ENCODE measurements at places on chromosomes 6 and 20.

DNA sequence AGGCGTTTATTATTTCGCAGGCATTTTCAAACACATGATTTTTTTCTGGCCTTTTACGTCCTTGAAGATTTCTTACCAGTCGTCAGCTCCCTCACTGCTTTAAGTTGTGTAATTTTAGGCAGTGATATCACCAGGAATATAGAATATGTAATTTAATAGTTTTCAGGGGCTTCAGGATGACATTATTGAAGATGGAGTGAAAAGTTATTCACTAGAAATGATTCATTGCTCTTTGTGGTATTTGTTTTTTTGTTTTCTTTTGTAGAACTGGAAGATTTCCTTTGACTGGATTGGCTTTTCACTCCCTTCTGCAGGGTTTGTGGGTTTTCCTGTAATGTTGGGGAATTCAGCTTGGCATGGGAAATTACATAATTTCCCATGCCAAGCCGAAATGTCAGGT, 2.0 kb downstream of the LRRC1 start:
- DNase-seq = no peak

GRCh38 chr20:58268421-58268821, 40.0 kb upstream of the ANKRD60 start:
- DNase-seq = no peak

DNA sequence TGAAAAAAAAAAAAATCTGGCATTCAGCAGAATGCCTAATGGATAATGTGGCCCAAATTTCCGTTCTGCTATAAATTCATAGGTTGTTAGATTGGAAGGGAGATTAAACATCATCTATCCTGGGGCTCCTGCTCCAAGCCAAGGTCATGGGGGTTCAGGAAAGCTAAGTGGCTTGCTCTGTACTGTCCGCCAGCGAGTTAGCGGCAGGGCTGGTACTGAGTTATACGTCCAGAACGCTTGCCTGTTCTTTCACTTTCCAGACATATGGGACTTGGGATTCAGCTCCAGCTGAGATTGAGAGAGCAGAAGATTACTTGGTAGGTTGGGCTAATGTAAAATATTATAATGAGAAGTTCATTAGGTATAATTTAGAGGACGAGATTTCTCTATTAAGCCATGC, 858 bp downstream of the RWDD1 start:
- DNase-seq = no peak

GRCh38 chr6:51396583-51396982, 577.9 kb downstream of the TFAP2B start:
- no peak for DNase-seq

GRCh38 chr6:8047541-8048292, 16.5 kb downstream of the BLOC1S5 start:
- DNase-seq = no peak

All from activated naive CD4-positive, alpha-beta T cell treated with anti-CD3 and anti-CD28 coated beads, Interleukin-2, amount 50 U/mL, for 16 hours (primary cell).